Sciatic nerve (tissue), 2 donors: ENCODE measurements at places on chromosomes 3 and 15. TPM values are rescaled to one million over a fixed set of nuclear protein-coding genes. Genes with fewer than 3 reads are reported as not detected.
A peak's percentile ranks its signal among the peaks of the same experiment; 100 is the strongest.

GRCh38 chr3:96900566-96900965, 86.2 kb downstream of the EPHA6 start:
- no peak for DNase-seq

IQCF5 gene
- total RNA-seq, result not detected

OXSR1 gene
- total RNA-seq, result 42.6 TPM

DNA sequence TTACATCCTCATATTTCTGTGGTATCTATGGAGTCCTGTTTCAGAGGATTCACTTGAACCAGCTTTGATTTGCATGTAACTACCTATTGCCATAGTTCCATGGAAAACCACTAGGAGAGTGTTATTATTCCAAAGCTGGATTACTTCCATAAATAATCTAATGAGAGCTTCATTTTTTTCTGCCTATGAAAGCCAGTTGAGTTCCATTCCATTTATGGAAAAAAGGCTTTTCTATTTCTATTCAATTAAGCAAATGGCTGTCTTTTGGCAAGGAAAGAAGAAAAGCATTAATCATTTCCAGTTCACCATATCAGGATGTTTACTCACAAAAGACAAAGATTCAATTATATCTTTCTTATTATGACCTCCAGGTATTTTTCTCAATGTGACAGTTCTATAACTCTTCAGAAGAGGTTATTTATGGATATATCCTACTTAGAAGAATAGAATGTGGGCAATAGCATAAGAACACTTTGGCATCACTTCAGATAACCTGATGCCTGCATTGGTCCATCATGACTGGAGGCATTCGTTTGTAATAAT, 259.9 kb upstream of the ZPLD1 start:
- DNase-seq, result no peak

GRCh38 chr3:27963519-27963918, 241.4 kb upstream of the EOMES start:
- DNase-seq, result no peak

DNA sequence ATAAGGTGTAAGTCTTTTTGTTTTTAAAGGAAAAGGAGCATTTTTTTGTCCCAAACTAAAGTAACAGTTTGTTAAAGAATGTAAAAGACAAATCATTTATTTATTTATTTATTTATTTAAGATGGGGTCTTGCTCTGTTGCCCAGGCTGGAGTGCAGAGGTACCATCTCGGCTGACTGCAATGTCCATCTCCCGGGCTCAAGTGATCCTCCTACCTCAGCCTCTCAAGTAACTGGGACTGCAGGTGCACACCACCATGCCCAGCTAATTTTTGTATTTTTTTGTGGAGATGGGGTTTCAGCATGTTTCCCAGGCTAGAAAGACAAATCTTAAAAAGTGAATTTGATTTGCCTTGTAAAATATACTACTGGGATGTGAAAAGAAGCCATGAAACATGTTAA, 86.3 kb upstream of the PLXND1 start:
- DNase-seq, result no peak

OR5H15 gene
- not detected for total RNA-seq

DNA sequence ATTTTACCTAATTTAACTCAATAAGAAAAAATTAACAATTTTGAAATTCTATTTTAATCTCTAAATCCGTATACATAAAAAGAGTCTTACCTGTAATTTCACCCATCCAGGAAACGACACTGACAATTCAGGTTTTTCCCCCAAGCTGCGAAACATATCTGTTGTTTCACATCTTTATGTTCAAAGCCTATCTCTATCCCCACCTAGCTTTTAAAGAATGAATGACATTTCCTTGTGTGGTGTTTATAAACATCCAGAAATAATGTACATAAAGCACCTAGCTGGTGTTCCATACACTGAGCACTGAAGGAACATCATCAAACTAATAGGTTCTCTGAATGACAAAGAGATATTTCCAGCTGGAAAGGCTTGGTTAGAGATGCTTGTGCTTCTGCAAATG, 867.8 kb downstream of the SQOR start:
- no peak for DNase-seq

- DNase-seq, result peak; percentile 50
Measured at GRCh38 chr15:66834881-66835878, 133.1 kb downstream of the SMAD6 start.

- DNase-seq, result no peak
Measured at GRCh38 chr3:12159227-12159601, 502 bp upstream of the TIMP4 start.

NRG4 gene
- 0.27 TPM for total RNA-seq

DAZL gene
- total RNA-seq, result not detected

DNA sequence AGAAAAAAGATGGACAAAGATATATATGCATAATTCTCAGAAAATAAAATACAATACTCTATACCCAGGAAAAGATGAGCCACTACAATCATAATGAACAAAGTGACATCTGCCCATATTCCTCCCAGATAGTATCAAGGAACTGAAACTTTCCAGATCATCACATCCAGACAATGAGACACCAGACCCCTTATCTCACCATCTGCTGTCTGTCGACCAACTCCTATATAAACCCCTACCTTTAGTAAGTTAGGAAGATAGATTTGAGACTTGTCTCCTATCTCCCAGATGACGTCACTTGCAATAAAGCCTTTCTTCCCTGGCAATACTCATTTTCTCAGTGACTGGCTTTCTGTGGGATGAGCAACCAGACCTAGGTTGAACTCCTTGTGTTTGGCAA, 1071.6 kb downstream of the PLOD2 start:
- DNase-seq, result no peak

DNASE1L3 gene
- 2.0 TPM for total RNA-seq

GRCh38 chr3:126834596-126835471, 130.8 kb downstream of the CHCHD6 start:
- no peak for DNase-seq

C3orf49 gene
- total RNA-seq, result not detected

SEMA5B gene
- total RNA-seq, result 10.1 TPM

- DNase-seq, result no peak
Measured at GRCh38 chr3:171976526-171976925, 62.9 kb upstream of the FNDC3B start.

LMAN1L gene
- not detected for total RNA-seq

- DNase-seq, result no peak
Measured at GRCh38 chr3:41716471-41716870, 245.4 kb downstream of the ULK4 start.

DNA sequence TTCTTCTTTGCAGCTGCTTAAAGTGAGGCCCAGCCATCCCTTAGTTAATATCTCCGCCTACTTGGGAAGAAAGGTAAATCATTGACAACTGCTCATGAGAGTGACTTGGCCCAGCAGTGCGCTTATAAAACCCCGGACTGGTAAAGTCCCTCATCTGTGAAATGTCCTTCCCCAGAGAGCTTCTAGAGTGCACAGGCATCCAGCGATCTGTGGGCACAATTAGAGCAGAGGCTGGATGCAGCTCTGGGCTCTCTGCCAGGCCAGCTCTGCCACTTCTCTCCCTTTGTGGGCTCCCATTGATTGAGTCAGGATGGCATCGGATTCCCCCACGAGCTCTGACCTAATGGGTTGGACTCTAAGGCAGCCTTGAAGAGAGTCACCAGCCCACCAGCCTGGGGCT, 219.0 kb upstream of the LINGO1 start:
- no peak for DNase-seq

DNA sequence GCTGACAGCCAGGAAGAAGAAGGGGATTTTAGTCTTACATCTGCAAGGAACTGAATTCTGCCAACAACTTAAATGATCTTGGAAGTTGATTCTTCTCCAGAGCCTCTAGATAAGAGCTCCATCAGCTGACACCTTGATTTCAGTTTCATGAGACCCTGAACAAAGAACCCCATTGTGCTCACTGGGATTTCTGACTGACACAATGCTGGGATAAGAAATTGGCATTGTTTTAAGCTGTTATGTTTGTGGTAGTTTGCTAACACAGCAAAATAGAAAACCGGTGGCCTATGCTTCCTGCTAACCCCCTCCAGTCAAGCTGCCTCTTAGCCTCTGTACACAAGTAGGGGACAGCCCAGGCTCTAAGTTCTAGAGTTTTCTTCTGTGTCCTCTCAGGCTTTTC, 36.2 kb downstream of the MASP1 start:
- no peak for DNase-seq

INAFM2 gene
- total RNA-seq, result 25.5 TPM

DNA sequence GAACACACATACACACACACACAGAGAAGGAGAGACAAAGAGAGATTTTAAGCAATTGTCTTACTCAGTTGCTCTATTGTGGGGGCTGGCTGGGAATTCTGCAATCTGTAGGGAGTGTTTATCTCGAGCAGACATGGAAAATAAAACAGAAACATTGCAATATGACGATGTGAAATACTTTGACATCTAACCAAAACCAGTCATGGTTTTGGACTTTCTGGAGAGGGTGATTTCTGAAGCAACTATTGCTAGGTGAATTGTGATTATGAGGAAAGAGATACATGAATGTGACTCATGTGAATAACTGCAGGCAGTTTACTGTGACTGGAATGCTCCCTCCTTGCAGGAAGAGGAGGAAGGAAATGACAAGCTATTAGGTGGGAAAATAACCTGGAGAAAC, 12.3 kb upstream of the PHLDB2 start:
- no peak for DNase-seq

DNA sequence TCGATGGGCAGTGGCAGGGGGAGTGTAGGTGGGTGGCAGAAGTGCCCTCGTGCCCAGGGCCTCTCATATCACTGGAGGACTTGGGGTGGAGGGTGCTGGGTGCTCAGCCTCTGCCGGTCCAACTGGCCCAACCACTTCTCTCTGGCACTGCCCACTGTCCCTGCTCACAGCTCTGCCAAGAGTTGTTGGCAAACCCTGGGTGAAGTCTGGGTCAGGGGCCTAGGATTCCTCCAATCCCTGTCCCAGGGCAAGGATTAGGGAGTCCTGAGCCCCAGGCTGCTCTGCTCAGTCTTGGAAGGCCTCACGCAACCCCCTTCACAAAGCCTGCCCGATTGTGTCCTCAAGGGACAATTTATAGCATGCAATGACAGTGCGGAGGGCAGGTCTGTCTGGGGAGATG, 5.2 kb upstream of the PRKCD start:
- DNase-seq, result no peak

DNA sequence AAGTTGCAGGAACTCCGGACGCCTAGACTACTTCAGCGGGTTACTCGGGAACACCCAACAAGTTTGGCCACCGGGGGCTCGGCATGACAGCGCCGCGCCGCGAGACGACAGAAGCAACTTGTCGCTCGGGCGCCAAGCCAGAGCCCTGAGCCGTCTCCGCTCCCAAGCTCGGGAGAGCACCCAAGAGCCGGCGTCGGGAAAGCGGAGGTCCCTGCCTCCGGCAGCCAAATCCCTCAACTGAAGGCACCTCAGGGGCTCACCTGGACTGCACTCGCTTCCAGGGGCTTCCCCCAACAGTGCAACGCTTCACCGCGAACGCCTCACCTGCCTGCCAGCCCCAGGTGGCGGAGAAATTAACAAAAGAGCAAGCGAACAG, 640 bp downstream of the MB21D2 start:
- DNase-seq, result peak; percentile 81
